Aorta (tissue), 5 donors: ENCODE measurements at places on chromosomes 7 and 10. TPM values are rescaled to one million over a fixed set of nuclear protein-coding genes. Genes with fewer than 3 reads are reported as not detected.
A peak's percentile ranks its signal among the peaks of the same experiment; 100 is the strongest.

DNA sequence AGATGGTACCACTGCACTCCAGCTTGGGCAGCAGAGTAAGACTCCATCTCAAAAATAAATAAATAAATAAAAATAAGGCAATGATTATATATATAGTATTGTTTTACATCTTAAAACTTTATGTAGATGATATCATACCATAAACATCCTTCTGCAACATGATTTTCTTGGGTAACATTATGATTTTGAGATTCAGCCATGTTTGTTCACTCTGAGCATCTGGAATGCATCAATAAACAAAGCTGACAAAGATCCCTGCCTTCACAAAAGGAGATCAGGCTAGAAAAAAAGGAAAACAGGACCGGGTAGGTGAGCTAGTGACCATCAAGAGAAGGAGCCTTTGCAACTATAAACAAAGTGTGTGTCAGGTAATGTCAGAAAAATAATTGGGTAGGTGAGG is 31.9 kb upstream of the KAT6B start:
- no peaks in the 10 kb centered on the region for H3K36me3 ChIP-seq
- H3K27ac ChIP-seq = no peak overlapping the region
- no peak overlapping the region for H3K4me3 ChIP-seq

- DNase-seq = no peak
- H3K4me1 ChIP-seq = no peaks in the 10 kb centered on the region
- no peaks in the 10 kb centered on the region for H3K36me3 ChIP-seq
- H3K27me3 ChIP-seq = no peaks in the 10 kb centered on the region
Observed at GRCh38 chr7:84142726-84143125, 51.9 kb downstream of the SEMA3A start.

DNA sequence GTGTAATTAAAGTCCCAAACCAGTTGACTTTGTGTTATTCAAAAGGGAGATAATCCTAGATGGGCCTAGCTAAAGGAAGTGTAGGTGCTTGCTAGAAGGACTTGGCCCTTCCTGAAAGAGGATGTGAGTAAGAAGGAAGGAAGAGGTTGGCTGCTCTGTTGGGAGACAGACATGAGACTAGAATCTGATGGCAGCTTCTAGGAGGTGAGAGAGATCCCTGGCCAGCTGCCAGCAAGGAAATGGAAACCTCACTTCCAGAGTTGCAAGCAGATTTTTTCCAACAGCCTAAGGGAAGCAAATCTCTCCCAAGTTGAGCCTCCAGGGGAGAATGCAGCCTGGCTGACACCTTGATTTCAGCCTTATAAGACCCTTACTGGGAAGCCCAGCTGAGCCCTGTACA is 368.4 kb upstream of the ZMIZ1 start:
- H3K27me3 ChIP-seq = no peaks in the 10 kb centered on the region
- no peaks in the 10 kb centered on the region for H3K36me3 ChIP-seq
- H3K4me1 ChIP-seq = no peaks in the 10 kb centered on the region
- H3K4me3 ChIP-seq = no peak overlapping the region
- DNase-seq = no peak

- H3K4me3 ChIP-seq = no peak overlapping the region
- H3K27ac ChIP-seq = no peak overlapping the region
- no peaks in the 10 kb centered on the region for H3K27me3 ChIP-seq
- no peaks in the 10 kb centered on the region for H3K36me3 ChIP-seq
Observed at GRCh38 chr7:121337398-121337797, 8.6 kb downstream of the WNT16 start.

DNA sequence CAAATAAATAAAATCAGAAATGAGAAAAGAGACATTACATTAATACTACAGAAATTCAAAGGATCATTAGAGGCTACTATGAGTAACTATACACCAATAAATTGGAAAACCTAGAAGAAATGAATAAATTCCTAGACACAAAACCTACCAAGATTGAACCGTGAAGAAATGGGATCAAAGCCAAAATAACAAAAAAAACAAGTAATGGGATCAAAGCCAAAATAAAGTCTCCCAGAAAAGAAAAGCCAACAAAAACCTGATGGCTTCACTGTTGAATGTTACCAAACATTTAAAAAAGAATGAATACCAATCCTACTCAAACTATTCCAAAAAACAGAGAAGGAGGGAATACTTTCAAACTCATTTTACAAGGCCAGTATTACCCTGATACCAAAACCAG is 20.0 kb downstream of the GSDME start:
- no peak overlapping the region for H3K27ac ChIP-seq
- no peaks in the 10 kb centered on the region for H3K36me3 ChIP-seq
- H3K4me3 ChIP-seq = no peak overlapping the region
- H3K4me1 ChIP-seq = no peaks in the 10 kb centered on the region

GRCh38 chr10:124558339-124559321 is 97.0 kb downstream of the LHPP start:
- no peaks in the 10 kb centered on the region for H3K27me3 ChIP-seq
- no peak overlapping the region for H3K27ac ChIP-seq
- H3K36me3 ChIP-seq = no peaks in the 10 kb centered on the region
- peaks cover 6% of the 10 kb centered on the region for H3K4me1 ChIP-seq
- no peak overlapping the region for H3K4me3 ChIP-seq
- DNase-seq = peak; percentile 23

DNA sequence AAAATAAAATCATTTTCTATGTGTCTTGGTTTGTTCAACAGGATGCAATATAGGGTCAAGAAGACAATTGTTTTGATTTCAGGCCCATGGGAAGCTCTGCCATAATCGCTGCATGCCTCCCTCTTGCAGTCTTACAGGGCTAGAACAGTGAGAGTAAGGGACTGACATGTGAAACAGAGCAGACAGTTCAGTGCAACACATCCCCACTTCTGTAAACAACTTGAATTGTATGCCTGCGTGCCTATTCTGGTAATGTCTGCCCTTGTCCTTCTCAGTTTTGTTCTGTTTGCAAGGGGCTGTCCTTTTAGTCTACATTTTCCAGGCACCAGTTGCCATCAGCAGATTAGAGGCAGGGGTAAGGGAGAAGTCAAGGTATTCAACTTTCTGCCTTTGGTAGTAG is 34.8 kb upstream of the GPR37 start:
- no peaks in the 10 kb centered on the region for H3K36me3 ChIP-seq
- H3K27me3 ChIP-seq = no peaks in the 10 kb centered on the region
- no peak overlapping the region for H3K27ac ChIP-seq
- H3K4me3 ChIP-seq = no peak overlapping the region

DNA sequence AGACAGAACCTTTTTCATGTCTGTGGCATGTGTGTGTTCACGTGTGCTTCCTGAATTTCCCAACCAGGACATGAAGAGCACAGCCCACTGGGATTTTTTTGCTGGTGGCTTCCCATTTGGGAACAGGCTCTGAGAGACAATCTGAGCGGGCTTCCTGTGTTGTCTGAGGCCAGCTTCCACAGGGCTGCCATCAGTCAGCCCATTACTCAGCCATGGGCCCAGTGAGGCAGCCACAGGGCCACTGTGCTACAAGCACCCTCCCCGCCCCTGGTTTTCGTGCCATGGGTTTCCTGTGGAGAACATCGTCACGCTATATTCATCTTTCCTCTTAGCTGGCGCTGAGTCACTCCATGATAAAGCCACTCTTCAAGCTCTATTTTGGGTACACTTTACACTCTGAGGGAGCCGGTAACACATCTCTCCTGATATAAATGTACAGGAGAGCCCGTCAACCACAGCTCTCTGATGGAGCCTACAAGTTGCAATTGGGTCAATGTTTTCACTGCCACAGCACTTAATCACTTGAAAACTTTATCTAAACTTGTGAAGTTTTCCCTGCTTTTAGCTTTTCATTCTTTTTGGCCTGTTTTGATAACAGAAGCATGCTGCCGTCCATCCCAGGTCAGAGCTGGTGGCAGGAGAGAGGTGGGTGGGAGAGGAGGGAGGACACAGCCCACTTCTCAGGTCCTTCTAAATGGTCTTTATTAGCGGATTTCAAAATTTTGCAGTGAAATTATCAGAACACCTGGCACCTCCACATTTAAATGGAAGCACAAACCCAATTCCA is 96.9 kb downstream of the HIPK2 start:
- no peaks in the 10 kb centered on the region for H3K36me3 ChIP-seq
- DNase-seq = peak; percentile 94
- H3K27me3 ChIP-seq = no peaks in the 10 kb centered on the region

GRCh38 chr10:75283671-75284470 is 48.1 kb upstream of the COMTD1 start:
- H3K4me1 ChIP-seq = no peaks in the 10 kb centered on the region
- no peak overlapping the region for H3K4me3 ChIP-seq
- H3K27ac ChIP-seq = no peak overlapping the region
- no peaks in the 10 kb centered on the region for H3K36me3 ChIP-seq

DNA sequence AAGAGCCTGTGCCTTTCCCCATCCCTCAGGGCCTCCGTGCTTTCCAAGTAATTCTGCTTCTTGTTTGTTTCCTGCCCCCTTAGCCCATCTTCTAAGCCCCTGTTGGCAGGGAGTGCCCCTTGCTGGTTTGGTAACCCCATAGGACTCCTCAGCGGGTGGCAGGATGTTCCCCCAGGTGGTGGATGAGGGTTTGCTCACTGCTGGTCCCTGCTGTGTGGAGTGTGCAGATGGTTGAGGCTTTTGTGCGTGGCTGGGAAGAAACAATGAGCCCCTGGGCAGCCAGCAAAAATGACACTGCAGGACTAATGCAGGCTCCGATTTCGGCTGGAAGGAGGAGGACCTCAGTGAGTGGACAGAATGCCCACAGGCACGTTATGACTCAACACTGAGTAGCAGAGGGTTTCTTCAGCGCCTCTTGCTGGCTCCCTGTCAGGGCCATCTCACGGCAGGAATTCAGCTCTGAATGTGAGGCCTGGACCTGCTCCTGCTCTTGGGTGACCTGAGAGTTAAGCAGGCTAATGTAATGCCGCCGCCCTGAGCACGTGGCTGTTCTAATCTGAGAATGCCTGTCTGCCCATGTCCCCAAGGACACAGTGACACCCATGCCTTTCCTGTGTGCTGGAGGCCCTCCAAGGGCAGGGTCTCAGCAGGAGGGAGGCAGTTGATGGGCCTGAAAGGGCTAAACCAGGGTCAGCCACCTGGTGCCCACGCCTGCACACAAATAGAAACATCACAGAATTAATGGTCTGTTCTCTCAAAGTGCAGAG is 16.6 kb downstream of the BAG3 start:
- no peaks in the 10 kb centered on the region for H3K27me3 ChIP-seq
- H3K36me3 ChIP-seq = peaks cover 7% of the 10 kb centered on the region
- H3K4me1 ChIP-seq = peaks cover 1% of the 10 kb centered on the region
- H3K4me3 ChIP-seq = no peak overlapping the region
- DNase-seq = peak; percentile 82

DNA sequence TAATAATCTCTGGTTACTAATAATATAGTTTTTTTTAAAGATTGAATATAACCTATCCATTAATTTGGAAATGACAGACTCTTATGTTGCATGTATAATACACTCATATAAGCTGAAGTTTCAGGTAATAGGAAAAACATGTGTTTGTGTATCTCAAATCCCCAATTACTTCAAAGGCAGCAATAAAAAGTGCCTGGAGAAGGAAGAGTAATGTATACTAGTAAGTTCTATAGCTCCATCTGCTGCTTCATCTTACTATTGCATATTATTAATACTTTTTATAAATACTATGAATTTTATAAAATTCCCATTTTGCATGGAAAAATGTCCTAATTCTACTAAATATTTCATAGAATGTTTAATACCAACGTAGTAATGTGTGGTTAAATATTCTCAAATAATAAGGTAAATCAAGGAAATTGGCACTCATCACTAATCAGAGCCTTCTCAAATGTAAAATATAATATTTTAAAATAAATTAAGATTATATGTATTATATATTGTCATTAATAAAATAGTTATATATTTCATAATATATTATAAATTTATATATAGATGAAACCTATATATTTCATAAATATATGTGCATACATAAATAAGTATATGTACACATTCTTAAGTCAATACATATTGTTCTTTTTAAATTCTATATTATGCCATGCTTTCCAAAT is 311.9 kb downstream of the HGF start:
- no peak for DNase-seq
- no peaks in the 10 kb centered on the region for H3K4me1 ChIP-seq
- H3K36me3 ChIP-seq = no peaks in the 10 kb centered on the region
- H3K27me3 ChIP-seq = no peaks in the 10 kb centered on the region
- no peak overlapping the region for H3K27ac ChIP-seq

GRCh38 chr7:74373536-74373935 is 80.2 kb upstream of the GTF2IRD1 start:
- no peaks in the 10 kb centered on the region for H3K27me3 ChIP-seq
- DNase-seq = no peak
- H3K4me1 ChIP-seq = no peaks in the 10 kb centered on the region
- no peak overlapping the region for H3K27ac ChIP-seq

- H3K4me1 ChIP-seq = no peaks in the 10 kb centered on the region
- no peaks in the 10 kb centered on the region for H3K27me3 ChIP-seq
- DNase-seq = no peak
- H3K36me3 ChIP-seq = no peaks in the 10 kb centered on the region
Observed at GRCh38 chr7:81284576-81284975, 365.7 kb upstream of the SEMA3C start.

GRCh38 chr7:155512246-155512887 is 34.0 kb downstream of the CNPY1 start:
- no peaks in the 10 kb centered on the region for H3K27me3 ChIP-seq
- H3K27ac ChIP-seq = no peak overlapping the region
- H3K36me3 ChIP-seq = no peaks in the 10 kb centered on the region
- DNase-seq = no peak
- no peaks in the 10 kb centered on the region for H3K4me1 ChIP-seq

DNA sequence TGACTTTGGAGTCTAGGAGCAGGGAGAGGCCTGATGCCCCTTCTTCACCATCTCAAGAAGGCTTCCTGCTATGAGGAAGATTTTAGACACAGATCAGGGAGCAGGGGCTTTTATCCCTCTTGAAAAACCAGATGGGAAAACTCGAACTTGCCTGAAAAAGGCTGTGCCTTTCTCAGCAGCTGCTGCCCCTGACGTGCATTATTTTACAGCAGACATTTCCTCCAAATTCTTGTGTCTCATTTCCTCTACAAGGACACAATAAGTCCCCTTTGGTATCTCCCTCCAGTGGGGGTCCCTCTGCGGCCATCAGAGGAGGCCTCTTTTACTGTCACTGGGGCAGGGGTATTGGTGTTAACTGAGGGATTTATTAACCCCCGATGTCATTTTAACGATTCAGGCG is 38.0 kb upstream of the AQP1 start:
- H3K36me3 ChIP-seq = peaks cover 9% of the 10 kb centered on the region
- no peaks in the 10 kb centered on the region for H3K27me3 ChIP-seq

DNA sequence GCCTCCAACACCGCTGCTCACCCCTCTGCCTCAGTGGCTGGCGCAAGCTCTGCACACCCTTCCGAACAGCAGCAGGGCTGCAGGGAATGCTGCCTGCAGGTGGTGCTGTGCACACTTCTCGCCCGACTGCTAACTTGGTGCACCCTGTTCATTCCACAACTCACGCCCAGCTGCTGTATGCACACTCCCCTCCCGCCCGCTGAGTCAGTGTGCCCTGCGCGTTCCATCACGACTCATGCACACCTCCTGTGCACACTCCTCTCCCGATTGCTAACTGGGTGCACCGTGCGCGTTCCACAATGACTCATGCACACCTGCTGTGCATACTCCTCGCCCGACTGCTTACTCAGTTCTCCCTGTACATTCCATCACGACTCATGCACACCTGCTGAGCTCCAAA is 21.5 kb downstream of the ADARB2 start:
- no peak for DNase-seq
- H3K27ac ChIP-seq = no peak overlapping the region
- H3K27me3 ChIP-seq = no peaks in the 10 kb centered on the region

The TFR2 gene
- 2.1 TPM for total RNA-seq

The ZNHIT1 gene
- 54.4 TPM for total RNA-seq

The GPR37 gene
- total RNA-seq = 0.99 TPM

The TUBB8 gene
- total RNA-seq = not detected

The ATOH7 gene
- total RNA-seq = not detected

The INA gene
- total RNA-seq = not detected

The ZNF394 gene
- 32.1 TPM for total RNA-seq

The ZNF425 gene
- total RNA-seq = 1.3 TPM
